CD4-positive, alpha-beta T cell treated with Interleukin-15 for 1 hour (primary cell): ENCODE measurements at places on chromosomes 2 and 18.

- no peak for DNase-seq
These were observed 27.7 kb downstream of the TMEM131 start for GRCh38 chr2:97967931-97968627.

DNA sequence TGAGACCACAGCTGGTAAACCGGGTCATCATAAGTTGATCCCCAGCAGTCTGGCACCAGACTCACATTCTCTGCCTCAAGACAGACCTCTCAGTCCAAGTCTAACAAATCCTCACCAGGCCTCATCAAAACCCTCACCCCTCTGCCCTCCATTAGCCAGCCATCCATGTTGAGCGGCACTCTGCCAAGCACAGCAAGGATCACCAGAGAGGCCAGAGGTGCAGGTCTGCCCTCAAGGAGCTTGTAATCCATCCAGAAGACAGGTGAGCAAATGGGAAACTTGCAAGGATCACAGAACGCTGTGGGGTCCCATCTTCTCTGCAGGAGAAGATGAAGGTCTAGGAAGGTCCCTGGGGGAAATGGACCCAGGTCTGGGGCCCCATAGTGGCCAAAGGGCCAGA, 63.6 kb downstream of the TNS1 start:
- no peak for DNase-seq

GRCh38 chr2:222973237-222973636, 78.8 kb upstream of the KCNE4 start:
- DNase-seq: no peak

GRCh38 chr18:72544092-72544886, at the start of gene CBLN2:
CBLN2 (minus strand) TSS chr18:72544342; CDS start chr18:72542160, 2,182 bp downstream.
- no peak for DNase-seq

DNA sequence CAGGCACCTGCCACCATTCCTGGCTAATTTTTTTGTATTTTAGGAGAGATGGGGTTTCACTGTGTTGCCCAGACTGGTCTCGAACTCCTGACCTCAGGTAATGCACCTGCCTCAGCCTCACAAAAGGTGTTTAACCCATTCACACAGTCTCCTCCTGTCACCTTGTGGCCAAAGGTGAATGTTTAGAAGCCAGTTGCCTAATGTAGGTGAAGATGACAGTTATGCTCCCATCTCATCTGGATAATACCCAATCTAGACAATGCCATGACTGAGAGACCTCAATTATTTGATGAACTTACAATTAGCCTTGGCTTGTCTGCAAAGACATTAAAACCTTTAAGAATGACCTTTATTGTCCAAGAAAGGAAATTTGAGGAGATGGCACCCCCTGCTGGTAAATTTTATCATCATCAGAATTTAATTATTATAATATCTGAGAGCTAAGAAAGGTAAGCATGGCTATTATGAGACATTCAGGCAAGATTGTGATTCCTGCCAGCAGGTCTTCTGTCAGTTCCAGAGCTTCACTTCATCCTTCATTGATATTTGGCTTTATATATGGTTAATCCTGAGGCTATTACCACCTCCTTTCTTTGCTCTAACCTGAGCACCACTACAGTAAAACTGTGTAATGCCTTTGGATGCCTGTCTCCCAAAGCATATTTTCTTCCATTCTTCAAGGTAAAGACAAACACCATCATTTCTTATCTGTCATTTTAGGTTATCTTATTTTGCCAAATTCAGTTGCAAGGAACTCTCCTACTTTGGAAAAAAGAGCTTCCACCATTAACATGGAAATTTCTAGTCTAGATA, 117.6 kb downstream of the FAM124B start:
- no peak for DNase-seq

GRCh38 chr2:171741189-171741588, 53.9 kb downstream of the DYNC1I2 start:
- no peak for DNase-seq

DNA sequence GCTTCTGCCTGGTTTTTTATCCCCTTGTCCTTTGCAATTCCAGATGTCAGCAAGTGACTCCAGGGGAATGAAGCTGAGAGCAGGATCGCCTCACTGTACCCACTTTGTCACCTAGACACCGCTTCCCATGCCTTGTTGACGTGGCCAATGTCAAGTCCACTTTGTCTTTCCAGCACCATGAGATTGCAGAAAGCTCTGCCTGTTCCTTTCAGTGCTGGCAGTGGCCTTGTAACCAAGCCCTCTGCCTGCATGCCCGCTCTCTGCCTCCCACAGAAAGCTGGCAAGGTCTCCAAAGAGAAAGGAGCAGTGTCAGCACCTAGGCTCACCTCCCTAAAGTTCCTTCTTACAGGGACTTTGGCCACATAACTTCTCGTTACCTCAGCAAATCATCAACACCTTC, 282.2 kb upstream of the ST6GAL2 start:
- DNase-seq: no peak

GRCh38 chr2:133655610-133656009, 87.3 kb upstream of the NCKAP5 start:
- DNase-seq: no peak

DNA sequence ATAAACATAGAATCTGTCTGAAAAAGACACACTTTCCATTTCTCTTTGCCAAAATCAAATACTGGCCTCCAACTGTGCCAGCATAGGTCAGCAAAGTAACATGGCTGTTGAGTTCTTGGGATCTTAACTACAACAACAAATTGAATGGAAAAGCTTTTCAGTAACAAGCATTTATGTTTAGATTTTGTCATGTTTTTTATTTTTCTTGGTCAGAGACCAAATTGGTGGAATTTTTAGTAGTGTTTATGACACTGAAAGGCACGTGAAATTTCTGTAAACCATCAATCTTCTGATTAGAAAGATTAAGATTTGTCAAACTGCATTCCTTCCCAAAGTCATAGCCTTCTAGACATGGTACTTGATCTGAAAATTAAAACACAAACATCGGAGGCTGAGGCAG, 77.6 kb downstream of the PDE1A start:
- no peak for DNase-seq

GRCh38 chr18:71450257-71450656, 1093.9 kb downstream of the CBLN2 start:
- no peak for DNase-seq

DNA sequence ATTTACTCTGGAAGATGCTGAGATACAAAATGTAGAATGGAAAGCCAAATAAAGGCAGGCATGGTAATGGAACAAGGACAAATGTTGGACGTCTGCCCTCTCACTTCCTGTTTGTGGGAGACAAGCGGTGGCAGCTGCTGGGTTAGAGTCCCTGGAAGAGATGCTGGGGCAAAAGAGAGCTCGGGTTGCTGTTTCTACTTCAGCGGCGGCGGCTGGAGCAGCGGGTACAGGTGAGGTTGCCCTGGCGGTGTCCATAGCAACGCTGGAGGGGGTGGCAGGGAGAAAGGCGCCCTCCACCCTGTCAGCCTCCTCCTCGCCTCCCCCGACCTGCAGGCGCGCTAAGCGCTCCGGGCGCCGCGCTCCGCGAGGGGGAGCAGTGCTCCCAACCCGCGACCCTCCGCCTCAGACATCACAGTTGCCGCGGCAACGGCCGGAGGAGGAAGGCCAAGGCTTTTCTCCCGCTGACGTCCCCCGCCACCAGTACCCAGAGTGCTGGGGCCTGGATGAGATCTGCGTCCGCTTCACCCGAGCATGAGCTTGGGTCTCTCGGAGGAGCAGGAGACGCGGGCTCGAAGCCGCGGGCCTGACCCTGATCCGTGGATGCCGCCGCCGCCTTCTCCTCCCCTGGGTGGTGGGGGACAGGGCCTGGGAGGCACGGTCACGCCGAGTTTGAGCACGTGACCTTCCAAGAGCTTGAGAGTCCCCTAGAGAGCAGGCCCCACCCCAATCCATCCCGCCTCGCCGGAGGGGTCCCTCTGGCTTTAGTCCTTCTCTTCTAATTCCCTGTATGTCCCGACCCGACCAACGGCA, 65.6 kb downstream of the NOL4 start:
- no peak for DNase-seq

- no peak for DNase-seq
These were observed 43.5 kb upstream of the ID2 start for GRCh38 chr2:8638327-8638726.

DNA sequence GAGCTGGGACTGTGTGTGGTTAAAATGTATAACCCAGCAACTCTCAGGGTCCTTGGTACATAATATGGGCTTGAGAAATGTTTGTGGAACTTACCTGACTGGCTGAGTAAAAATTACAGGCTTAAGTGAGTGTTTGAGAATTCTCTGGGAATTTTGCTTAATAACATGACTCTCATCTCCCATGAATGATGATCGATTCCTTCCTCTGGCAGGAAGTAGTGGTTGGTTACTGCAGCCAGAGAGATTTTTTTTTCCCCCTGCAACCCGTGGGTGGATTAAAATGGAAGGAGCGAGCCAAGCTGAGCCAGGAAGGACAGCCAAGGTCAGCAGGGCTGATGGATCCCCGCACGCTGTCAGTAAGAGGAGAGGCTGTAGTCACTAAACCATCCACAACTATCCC, 40.6 kb upstream of the RFX8 start:
- DNase-seq: no peak

DNA sequence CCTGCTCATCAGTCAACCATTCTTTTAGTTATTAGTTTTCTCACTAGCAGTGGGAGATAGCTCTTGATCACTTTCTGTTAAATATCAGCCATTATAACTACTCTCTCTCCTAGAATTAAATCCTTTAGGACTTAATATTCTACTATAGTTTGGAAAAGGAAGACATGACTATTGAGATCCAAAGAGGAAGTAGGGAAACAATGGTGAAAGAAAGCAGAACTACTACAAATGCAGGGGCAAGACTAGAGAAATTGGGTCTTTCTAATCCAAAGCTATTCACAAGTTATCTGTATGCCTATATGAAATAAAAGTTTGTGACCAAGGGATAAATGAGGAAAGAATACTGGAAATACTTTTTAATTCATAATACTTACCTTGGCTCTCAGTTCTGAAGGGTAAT, 65.1 kb downstream of the SRBD1 start:
- no peak for DNase-seq

DNA sequence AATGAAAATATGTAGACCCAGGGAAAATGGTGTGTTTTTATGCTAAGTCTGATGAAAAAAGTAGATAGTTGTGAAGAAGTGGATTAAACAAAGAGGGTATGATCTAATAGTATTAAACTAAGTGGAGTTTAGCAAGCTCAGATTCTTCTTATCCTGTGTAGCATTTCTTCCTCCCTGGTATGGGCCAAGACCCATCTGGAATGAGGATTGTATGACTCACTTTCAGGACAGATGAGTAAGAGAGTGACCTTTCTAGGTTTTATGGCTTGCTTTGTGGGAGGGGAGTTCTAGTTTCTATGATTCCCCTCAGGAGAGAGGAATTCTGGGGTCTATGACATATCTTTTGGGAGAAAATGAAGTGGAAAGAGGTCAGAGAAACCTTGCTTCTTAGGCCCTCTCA, 550.1 kb downstream of the SPAG16 start:
- DNase-seq: no peak

DNA sequence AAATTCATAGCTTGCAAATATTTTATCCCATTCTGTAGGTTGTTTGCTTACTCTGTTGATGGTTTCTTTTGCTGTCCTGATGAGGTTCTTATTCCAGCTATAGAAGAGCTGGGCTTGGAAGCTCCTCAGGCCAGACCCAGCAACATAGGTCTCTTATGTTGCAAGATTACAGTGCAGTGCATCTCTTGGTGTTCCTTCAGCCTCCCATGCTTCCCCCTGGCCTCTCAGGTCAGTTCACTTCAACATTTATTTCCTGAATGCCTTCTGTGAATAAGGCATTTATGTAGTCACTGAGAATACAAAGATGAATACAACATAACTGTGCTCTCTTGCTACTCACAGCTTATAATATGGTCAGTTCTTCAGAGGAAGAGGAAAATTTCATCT, 179.0 kb upstream of the SLC39A10 start:
- DNase-seq: no peak

- no peak for DNase-seq
These were observed 19.9 kb upstream of the NEDD4L start for GRCh38 chr18:58024139-58024538.

- DNase-seq: no peak
These were observed 246.6 kb upstream of the SESTD1 start for GRCh38 chr2:179511105-179511789.

- DNase-seq: no peak
These were observed 37.1 kb downstream of the TEX51 start for GRCh38 chr2:126935774-126936173.

DNA sequence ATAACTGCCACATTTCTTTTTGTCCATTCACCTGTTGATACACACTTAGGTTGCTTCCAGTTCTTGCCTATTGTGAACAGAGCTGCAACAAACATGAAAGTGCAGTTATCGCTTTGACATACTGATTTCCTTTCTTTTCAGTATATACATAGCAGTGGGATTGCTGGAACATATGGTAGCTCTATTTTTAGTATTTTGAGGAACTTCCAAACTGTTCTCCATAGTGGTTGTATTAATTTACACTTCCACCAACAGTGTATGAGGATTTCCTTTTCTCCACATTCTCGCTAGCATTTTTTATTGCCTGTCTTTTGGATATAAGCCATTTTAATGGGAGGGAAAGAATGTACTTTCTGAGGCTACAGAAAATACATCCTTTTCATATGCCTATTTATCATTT, 167.4 kb downstream of the GULP1 start:
- DNase-seq: no peak

- no peak for DNase-seq
These were observed 744 bp downstream of the POU3F3 start for GRCh38 chr2:104854498-104855220.

- DNase-seq: no peak
These were observed 31.2 kb upstream of the EDAR start for GRCh38 chr2:109020217-109020637.
